ENCODE measurements at places on chromosomes 5 and 9.

- DNase-seq: no peak
Measured at GRCh38 chr5:56908942-56909293, 478 bp upstream of the SETD9 start.

- no peak for DNase-seq
Measured at GRCh38 chr9:93665128-93665636, 88.8 kb downstream of the PHF2 start.

- no peak for DNase-seq
Measured at GRCh38 chr5:145945620-145946111, 9.3 kb downstream of the SH3RF2 start.

GRCh38 chr9:93028448-93029006 is 30.0 kb upstream of the SUSD3 start:
- no peak for DNase-seq

DNA sequence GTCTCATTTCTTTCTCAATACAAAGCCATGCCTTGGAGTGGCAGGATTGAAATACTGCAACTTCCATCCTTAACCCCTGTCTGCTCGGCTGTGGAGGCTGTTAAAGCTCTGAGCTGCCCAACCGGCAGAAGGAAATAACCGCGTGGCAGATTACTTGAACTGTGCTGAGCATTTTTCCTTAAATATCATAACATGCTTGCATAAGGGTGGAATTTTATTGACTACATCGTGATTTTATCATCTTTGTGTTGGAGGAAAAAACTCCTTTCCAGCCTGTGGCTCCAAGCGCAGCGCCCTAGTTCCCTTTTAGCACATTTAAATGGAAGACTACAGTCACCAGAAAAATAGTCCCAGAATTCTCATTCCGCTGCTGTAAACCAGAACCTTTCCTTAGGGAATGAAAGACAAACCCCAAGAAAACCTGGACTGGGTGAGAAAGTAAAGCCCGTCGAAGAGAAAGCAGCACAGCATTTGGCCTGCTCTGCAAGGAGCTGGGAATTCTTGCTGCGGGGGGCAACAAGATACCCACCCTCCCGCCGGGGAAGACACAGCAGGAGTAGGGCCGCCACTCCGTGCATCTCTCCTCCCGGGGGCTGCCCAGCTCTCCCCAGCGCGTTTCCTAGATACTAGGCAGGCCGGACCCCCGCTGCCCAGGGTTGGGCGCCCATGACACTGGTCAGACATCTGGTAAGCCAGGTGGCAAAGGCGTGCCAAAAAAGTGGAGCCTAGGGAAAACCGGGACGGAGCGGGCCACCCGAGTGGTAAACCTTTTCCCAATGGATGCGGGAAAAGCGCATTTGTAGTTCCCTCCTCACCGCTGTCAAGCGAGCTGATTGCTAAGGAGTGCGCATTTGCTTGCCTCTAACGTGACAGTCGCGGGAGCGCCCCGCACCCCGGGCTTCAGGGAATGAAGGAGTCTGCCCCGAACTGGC is 1.3 kb downstream of the SHC3 start:
- no peak for DNase-seq

GRCh38 chr5:93677359-93677891 is 64.0 kb downstream of the POU5F2 start:
- DNase-seq: no peak

- DNase-seq: no peak
Measured at GRCh38 chr9:106277966-106278365, 583.6 kb downstream of the TMEM38B start.

DNA sequence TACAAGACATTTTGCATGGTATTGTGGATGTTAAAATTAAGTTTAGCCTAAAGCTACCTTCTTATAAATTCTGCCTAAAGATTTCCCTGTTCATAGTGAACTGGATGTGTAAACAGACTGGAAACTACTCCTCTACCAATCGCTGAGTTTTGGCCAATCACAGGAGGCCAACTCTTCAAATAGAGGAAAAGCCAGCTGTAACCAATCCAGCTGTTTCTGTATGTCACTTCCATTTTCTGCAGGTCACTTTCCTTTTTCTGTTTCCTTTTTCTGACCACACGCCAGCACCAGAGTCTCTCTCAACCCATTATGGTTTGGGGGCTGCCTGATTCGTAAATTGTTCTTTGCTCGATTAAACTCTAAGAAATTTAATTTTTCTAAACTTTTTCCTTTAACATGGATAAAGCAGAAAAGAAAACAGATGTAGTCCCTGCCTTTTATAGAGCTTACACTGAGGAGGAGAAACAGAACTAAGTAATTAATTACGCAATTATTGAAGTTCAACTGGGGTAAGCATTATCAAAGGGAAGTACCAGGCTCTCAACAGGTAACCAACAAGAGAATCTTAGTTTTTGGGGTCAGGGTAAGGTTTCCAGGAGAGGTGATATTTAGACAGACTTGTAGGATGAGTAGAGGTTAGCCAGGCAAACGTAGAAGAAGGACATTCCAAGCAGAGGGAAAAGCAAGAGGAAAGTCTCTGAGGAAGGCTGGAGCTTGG is 27.7 kb downstream of the RANBP3L start:
- no peak for DNase-seq

- DNase-seq: no peak
Measured at GRCh38 chr9:121782514-121783110, 131.2 kb downstream of the DAB2IP start.

DNA sequence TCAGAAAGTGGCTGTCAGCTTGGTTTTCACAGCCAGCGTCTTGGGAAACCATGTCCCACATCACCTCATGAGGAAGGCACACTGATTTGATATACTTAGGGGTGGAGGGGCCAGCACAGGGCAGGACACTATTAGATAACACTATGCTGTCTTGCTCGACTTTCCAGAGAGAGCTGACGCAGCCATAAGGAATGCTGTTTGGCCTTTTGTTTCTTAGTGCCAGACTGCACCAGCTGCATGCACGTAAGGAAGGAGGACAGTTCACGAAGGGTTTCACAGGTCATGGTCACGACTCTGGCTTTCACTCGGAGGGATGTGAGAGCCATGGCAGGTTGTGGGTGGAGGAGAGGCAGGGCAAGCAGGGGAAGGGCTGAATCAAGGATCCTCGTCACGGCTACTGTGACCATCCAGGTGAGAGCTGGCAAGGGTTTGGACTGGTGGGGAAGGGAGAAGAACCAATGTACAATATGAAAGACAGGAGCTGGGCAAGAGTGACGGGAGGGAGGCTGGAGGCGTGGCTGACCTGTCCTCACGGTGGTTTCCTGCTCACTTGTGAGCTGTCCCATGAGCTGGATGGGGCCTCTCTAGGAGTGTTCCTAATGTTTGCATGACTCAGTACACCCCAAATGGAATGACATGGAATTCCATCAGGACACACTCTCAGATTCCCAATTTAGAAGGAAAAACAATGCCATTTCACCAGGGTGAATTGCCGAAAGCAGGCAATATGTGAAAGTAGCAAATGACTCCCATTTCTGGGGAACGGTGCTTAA is 61.7 kb downstream of the OTULIN start:
- no peak for DNase-seq

- DNase-seq: peak; percentile 22
Measured at GRCh38 chr5:146751781-146752401, 126.7 kb downstream of the PPP2R2B start.

DNA sequence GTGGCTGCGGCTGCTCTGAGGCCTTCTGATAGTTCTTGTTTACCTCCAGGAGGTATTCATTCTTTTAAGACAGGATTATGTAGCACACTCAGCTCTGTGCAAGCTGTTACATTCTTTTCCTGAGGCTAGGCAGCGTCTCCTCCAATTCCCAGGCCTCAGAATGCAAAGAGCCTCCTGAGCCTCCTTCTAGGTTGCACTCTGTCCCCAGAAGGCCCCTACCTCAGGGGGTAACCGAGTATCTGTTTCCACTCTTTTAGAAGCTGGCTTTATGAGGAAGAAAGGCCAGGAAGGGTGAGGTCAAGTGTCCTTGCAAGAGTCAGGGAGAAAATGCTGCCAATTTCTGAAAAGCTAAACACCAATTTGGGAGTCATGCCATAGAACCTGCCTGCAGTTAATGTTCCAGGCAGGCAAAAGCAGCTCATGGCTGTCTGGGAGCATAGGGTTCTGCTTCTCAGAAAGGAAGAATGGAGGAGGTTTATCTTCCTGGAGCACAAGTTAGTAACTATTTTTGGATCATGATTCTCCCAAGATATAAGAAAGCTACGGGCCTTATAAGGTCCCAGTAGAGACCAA is 178.9 kb downstream of the SEMA6A start:
- DNase-seq: no peak

DNA sequence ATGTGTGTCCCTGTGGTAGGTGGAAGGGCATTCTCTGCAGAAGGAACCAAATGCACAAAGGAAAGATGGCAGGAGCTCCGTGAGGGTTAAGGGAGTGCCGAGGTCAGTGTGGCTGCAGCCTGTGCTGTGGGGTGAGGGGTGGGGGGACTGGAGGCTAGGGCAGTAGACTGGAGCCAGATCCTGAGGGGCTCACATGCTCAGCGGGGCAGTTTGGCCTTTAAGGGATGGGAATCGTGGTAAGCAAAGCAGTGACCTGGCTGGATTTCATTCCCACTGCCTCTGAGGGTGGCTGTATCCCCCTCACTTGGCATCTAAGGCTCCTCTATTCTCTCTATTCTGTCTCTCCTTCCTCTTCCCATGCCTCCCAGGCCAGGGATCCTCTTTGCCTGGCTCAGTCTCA is 15.6 kb downstream of the PITX1 start:
- no peak for DNase-seq

DNA sequence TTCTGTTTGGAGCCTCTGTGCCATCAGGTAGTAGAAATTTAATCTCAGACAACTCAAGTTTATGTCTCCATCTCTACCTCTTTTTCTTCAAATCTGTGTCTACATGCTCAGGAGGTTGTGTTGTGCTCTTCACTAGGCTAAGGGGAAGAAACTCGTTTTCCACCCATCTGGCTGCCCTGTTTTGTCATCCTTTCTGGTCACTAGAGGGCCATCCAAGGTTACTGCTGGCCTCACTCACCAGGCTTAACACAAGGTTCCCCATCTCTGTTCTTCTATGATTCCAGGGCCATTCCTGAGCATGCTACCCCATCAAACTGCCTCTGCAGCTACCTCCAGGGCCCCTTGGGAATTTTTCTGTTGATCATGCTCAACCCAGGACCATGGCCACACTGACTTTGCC is 213.3 kb upstream of the FBXL7 start:
- no peak for DNase-seq

DNA sequence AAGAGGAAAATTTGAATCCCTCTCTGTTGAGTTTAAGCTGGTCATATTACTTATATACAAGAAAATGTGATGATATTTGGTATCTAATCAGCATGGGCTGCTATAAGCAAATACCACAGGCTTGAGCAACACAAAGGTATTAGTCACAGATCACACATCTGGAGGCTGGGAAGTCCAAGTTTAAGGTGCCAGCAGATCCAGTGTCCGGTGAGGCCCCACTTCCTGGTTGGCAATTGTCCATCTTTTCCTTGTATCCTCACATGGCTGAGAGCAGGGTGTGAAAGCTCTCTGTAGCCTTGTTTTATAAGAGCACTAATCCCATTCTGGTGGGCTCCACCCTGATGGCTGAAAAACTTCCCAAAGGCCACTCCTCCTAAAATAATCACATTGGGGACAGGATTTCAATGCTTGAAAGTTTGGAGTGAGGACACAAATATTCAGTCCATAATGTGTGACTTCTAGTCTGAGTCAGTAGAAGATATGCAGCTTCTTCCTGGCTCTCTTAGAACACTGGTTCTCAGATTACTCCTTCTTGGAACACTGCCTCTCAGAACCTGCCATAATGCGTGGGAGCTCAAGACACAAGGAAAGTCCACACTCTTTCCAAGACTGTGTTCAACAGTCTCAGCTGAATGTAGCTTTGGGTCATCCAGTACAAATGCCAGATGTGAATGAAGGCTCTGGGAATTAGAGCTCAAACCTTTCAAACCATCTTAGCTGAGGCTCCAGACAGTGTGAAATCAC is 124.1 kb downstream of the PRDM9 start:
- DNase-seq: no peak

- DNase-seq: no peak
Measured at GRCh38 chr9:93057042-93057702, 1.3 kb upstream of the SUSD3 start.

- no peak for DNase-seq
Measured at GRCh38 chr9:113205861-113206260, 15.2 kb downstream of the FKBP15 start.

DNA sequence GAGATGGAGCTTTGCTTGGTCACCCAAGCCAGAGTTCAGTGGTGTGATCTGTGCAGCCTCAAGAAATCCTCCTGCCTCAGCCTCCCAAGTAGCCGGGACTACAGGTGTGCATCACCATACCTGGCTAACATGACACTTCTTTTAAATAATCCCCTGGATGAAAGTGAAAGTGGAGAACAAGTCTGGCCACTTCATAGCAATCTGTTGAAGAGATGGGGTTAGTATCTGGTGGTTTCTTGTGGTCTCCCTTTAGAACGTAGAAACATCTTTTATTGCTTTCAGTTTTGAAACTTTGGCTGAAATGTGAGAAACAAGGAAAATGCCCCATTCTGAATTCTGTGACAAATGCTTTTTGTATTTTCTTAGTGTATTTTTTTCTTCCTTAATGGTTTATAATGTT is 452.5 kb upstream of the RIOK2 start:
- no peak for DNase-seq

DNA sequence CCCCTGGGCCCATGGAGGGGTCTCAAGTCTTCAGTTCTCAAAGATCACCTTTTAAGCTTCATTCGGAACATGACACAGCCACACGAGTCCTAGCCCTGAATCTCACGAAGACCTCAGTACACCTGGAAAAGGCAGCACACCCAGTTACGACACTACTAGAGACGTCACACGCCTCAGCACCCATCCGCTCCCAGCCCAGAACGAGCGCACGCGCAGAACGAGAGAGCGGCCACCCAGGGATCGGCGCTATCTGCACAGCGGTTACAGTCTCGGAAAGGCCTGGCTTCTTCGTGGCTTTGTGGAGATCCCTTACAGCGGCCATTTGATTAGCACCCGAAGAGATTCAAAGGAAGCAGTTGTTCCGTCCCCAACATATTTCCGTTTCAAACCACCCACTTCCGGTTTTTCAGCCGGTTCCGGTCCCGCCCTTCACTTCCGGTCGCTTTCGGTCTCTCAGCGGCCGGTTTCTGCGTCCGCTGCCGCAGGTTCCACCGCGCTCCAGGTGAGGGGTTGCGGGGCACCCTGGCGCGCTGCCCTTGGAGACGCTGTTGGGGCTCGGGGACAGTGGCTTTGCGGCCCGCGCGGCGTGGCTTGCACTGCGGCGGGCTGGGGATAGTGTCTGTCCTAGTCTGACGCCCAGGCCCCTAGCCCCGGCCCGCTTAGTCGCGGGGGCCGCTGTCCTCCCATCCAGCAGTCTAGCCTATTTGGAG is at the start of gene UBLCP1:
Gene UBLCP1, plus strand, starts transcription at position 432 of the 710 bp plus-strand sequence. CDS start 5,626 bp downstream, outside the sequence.
- peak; percentile 71 for DNase-seq

GRCh38 chr5:136275601-136276000 is 82.6 kb upstream of the SMIM32 start:
- no peak for DNase-seq

DNA sequence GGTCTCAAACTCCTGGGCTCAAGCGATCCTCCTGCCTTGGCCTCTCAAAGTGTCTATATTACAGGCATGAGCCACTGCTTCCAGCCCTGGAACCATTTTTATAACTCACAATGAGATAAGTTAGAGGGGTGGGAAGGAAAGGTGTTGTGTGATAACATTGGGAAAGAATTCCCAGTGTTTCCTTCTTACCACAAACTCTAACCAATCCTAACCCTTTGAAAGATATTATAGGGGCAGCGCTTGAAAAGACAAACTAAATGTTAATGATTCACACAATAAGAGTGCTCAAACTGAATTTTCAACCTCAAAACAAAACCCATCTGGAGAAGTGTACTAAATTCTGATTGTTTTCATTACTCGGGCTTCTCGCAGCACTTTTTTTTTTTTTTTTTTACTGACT is 109.7 kb downstream of the TSSK1B start:
- DNase-seq: no peak

- DNase-seq: no peak
Measured at GRCh38 chr9:125637241-125637640, 69.8 kb downstream of the MAPKAP1 start.
